ENCODE measurements at places on chromosomes 11 and 22. TPM values are rescaled to one million over a fixed set of nuclear protein-coding genes. Genes with fewer than 3 reads are reported as not detected.

Gene OR52N4
- 0.26 TPM for total RNA-seq

Gene IL18
- total RNA-seq: not detected

Gene ACO2
- total RNA-seq: 106 TPM

Gene OR51E2
- total RNA-seq: not detected

DNA sequence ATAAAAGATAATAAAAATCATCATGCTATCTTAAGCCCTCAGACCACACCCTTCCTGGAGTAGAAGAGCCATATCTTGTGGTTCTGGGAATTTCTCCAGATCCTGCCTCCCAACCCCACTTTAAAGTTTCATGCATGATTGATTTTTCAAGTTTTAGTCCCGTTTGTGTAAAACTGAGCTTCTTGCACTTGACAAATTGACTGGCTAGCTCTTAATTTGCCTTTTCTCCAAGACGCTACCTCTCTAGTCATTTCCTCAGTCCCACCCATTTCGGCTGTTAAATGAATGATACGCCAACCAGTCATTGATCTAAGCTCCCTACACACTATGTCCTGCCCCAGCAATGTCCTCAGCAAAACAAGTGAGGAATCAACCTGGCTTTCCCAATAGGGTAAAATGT is 71.8 kb upstream of the TEAD1 start:
- no peak for ATAC-seq

DNA sequence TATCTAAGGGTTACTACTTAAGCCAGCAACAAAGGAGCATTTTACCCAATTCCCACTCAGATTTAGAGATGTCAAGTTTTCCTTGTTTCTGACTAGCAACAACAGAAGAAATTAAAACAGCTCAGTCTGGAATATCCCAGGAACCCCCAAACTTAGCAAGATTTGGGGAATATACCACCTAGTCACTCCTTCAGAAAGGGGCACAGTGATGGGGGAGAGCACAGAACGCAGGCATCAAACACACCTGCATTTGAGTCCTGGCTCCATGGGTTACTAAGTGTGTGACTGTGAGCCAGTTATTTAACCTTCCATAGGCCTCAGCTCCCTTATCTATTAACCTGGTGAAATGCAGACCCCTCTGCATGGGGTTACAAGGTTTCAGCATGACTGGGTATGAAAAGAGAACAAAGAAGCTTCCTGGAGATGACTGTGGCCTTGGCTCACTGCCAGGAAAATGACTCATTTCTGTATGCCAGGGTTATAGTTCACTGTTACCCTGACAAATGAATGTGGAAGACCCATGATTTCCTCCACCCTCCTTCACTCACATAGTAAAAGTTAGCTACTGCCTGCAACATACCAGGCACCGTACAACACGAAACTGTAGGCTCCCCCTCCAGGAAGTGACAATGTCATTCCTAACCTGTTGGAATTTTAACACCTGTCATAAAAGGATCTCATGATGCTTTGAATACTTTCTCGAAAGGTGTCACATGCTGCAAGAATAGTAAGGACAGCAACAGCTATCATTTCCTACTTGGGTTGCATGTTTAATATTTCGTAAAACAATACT is 79.6 kb downstream of the ME3 start:
- ATAC-seq: peak; percentile 94

- ATAC-seq: no peak
These were observed 648.5 kb downstream of the BRD1 start for GRCh38 chr22:49179175-49179574.

DNA sequence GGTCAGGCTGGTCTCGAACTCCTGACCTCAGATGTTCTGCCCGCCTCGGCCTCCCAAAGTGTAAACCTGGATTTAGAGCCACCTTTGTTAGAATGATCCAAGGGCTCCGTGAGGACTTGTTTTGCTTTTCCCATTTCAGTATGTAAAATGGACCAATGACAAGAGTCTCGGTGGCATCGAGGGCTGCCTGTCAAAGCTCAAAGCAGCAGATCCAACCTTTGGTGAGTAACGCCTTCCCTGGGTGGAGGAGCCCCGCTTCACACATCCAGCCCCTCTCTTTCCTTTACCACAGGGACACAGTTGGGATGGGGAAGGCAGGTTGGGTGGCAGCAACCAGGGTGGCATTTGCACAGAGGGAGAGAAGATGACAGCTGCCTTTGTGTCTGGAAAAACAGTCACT is 4.4 kb downstream of the TTC38 start:
- ATAC-seq: no peak

GRCh38 chr11:121310908-121311307 is 18.3 kb downstream of the SC5D start:
- ATAC-seq: no peak

GRCh38 chr22:35719212-35719875 is 1.7 kb downstream of the APOL5 start:
- ATAC-seq: no peak

DNA sequence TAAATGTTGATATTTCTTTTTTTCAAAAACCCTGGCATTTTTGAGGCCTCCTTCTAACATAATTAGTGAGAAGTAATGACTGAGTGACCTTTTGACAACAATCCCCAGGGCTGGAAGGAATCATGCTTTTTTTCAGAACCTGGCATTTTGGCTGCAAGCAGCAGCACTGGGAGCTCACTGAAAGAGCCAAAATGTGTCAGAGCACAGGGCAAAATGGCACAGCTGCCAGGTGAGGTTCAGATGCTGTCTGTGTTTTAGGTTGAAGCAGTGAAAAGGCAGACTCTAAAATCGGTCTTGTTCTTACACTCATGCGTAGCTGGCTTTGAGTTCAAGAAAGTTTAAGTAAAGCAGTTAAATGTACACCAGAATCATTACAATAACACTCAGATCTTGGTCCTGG is 1063.8 kb downstream of the DLG2 start:
- ATAC-seq: no peak

DNA sequence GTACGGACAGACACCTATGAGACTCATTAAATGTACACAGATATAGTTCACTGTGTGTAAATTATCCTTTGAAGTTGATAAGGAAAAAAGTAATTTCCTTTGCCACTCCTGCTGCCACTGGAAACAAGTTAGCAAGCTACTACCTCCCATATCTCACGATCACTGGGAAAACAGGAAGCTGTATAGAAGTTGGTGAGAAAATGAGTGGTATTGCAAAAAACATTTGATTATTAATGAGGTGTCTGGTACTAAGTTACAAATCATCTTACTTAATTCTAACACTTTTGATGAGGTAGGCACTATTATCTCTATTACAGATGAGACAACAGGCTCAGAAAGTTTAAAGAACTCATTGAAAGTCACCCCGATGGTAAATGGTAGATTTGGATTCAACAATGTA is 68.5 kb downstream of the GAB2 start:
- no peak for ATAC-seq

GRCh38 chr11:74265256-74265655 is 46.2 kb downstream of the P4HA3 start:
- ATAC-seq: no peak

DNA sequence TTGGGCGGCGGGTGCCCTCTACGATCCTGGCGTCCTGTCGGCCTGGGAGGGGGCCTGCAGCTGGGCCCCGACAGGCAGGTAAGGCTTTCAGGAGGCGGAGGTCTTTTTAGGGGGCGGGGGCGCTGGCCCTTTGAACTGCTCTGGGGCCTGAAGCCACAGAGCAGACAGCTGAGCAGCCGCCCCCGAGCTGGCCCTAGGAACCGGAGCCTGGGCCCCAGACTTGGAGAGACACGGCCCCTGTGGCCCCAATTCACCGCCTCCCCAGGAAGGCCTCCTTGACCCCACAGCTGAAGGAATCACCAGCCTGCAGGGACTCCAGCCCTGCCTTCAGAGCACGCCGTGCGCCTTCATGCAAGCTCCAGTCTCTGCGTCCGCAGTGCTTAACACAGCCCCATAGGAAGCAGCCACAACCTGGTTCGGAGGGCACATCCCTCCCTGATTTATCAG is 618 bp upstream of the CERK start:
- no peak for ATAC-seq
